Activated T-cell treated with anti-CD3 and anti-CD28 coated beads for 1 hour (primary cell): ENCODE measurements at places on chromosomes 16 and 17.

DNA sequence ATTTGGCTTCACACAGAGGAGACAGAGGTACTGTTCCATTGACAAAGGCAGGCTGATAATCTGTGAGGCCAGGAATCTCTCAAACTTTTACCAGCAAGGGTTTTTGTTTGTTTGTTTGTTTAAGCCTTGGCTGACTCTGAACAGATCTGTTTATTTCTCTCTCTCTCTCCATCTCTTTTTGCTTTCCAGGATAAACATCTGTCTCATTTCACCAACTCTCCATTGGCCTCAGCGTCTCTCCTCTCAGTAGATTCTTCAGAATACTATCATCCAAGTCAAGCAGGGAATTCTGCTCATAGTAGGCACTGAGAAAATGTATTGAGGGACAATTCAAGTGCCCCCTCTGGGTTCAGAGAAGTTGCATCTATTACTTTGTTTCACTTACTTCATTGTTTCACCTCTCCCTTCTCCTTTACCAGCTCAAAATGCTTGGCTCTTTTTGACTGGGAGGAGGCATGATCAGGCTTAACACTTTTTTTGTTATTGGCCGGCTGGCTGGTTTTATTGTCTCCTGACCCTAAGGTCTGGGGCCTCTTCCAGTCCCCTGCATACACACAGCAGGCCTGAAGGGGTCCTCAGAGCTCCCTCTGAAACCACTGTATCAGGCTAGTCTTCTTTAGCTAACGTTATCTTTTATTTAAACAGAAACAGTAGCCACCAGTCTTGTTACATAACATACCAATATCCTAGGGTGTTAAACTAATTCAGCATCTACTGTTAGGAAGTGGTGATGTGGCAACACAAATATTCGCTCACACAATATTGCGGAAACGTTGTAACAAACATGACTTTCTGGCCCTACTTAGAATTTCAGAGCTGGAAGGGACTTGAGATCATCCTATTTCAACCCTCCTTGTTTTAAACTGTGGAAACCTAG, 2.0 kb upstream of the YPEL2 start:
- DNase-seq, result no peak

DNA sequence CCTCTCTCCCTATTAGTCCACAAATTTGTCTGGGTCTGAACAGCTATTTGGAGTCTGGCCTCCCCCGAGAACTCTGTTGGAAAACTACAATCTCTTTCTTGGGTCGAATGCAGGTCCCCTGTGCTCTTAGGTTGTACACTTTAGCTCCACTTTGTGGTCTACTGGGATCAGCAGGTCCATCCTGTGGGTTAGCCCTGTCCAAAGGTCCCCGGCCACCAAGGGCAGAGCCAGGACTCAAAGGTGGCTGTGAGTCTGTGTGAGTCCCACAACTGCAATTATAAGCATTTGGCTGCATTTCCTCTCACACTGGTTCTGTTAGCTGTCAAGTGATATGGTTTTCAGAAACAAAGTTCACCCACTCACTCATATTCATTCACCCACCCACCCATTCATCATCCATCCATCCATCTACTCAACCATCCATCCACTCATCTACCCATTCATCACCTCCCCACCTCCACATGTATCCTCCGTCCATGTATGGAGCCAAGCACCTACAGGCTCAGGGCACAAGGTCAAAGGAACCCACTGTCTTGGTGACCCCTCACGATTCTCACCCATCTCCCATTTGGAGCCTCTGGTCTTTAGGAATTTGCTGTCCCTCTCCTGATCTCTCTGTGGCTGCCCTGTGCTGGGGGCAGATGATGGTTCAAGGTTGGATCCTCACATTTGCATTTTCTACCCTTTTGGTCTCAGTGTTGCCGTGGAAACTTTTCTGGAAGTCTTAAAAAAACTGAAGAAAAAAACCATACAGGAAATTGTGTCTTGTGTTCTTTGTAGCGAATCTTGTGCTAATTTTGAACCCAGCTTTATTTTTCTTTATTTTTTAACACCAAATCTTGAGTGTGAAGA, 45.8 kb downstream of the IRF8 start:
- no peak for DNase-seq

- no peak for DNase-seq
These were observed 22.5 kb upstream of the MYO15B start for GRCh38 chr17:75565066-75565465.

DNA sequence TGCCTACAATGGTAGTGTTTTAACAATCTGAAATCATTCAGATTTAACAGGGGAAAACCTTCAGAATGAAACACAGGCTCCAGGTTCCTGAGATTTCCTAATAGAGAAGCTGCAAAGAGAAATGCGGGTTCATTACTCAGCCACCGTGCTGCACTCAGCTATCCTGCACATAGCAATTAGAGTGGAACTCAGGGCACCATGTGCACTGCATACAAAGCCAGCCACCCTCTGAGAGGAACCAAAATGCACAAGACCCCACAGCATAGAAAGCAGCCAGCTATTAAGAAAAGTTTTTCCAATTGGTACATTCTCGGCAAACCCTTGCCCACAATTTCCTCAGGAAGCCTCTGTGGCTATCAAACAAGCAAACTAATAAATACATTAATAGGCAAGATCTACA, 37.4 kb downstream of the TOM1L2 start:
- no peak for DNase-seq

DNA sequence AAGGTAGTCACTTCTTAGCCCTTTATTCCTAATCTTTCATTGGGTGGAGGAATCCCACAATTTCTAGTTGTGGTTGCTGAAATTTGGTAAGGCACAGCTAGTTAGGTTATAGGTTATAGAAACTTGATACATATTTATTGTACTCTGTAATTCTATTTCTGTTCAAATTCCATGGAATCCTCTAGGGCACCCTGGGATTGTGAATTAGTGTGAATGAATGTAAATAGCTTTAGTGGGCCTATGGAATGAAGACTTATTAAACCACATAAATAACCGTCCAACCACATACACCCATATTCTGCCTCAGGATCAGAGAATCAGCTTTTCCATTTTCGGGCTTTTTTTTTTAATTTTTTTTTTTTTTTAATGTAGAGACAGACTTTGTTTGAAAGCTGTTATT, 9.2 kb downstream of the TANC2 start:
- no peak for DNase-seq

- no peak for DNase-seq
These were observed 58.8 kb downstream of the SF3B3 start for GRCh38 chr16:70582280-70582978.

- no peak for DNase-seq
These were observed 9.0 kb upstream of the NGFR start for GRCh38 chr17:49486012-49486641.

DNA sequence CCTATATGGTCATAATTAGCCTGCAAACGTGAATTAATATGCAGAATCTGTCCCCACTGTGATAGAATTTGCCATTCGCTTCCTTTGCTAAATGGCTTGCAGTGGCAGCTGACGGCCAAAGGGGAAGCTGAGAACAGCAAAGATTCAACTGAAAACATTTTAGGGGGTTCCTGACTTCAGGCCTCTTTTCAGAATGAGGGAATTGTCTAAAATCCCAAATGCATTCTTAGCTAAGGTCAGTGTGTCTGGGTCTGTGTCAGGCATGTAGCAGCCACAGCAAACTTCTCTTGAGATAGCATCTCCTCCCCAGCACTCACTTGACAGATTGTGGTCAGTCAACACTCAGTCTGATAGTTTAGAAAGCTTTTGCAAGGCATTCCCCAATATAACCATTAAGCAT, 701.1 kb downstream of the WWOX start:
- DNase-seq, result no peak

GRCh38 chr16:9366048-9366969, 274.9 kb downstream of the HAPSTR1 start:
- no peak for DNase-seq

GRCh38 chr16:75225092-75225491, 6.3 kb downstream of the CTRB1 start:
- DNase-seq, result no peak

- no peak for DNase-seq
These were observed 335.9 kb upstream of the TNRC6C start for GRCh38 chr17:77622647-77623046.

DNA sequence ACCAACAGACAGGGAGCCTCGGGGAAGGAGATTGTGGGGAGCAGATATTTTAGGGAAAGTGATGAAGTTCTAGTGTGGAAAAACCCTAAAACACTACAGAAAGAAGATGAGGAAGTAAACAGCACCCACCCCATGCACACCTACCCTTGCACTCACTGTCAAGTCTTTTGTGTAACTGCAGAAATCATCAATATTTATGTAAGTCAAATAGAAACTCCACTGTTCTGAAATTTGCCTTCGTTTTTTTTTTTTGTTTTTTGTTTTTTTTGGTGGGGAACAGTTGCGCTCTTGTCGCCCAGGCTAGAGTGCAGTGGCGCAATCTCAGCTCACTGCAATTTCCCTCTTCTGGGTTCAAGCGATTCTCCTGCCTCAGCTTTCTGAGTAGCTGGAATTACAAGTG, 273.4 kb downstream of the CPPED1 start:
- DNase-seq, result no peak

DNA sequence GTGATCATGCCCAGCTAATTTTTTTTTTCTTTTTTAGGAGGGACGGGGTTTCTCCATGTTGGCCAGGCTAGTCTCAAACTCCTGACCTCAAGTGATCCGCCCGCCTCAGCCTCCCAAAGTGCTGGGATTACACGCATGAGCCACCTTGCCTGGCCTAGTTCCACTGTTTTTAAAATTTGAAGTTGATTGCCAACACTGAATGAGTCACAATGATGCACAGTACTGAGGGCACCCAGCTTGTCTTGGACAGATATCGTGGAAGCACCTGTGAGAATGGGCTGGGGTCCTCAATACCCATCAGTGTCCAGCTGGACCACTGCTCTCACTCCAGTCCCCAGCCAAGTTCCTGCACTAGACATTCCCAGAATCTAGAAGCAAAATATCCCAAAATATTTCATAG, 2.5 kb downstream of the KNOP1 start:
- no peak for DNase-seq

GRCh38 chr17:41392278-41392677, 5.1 kb downstream of the KRT31 start:
- DNase-seq, result no peak

GRCh38 chr17:45108595-45109521, 23.5 kb downstream of the PLCD3 start:
- no peak for DNase-seq

- no peak for DNase-seq
These were observed 9.5 kb downstream of the AMFR start for GRCh38 chr16:56415875-56416274.

GRCh38 chr16:88999457-89000206, 22.6 kb upstream of the CBFA2T3 start:
- DNase-seq, result no peak

- DNase-seq, result no peak
These were observed 1194.3 kb upstream of the CDH8 start for GRCh38 chr16:63230421-63231040.

GRCh38 chr16:81615833-81616232, 163.3 kb upstream of the PLCG2 start:
- DNase-seq, result no peak

DNA sequence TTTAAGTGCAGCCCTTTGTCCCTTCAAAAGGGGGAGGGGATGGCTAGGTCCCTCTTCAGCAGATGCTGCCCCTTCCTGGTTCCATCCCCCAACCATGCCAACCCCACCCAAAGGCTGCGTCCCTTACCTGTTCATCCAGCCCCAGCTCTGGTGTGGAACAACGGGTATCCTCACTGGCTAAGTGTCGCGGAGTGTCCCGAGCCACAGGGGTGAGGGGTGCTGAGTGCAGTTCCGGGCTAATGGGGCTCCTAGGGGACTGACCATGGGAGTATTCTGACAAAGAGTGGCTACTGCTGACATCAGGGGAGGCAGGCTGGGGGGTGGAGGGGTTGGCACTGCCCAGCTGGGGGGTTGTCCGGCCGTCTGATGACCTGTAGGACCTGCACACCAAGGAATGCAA, 32.9 kb downstream of the STH start:
- DNase-seq, result no peak

DNA sequence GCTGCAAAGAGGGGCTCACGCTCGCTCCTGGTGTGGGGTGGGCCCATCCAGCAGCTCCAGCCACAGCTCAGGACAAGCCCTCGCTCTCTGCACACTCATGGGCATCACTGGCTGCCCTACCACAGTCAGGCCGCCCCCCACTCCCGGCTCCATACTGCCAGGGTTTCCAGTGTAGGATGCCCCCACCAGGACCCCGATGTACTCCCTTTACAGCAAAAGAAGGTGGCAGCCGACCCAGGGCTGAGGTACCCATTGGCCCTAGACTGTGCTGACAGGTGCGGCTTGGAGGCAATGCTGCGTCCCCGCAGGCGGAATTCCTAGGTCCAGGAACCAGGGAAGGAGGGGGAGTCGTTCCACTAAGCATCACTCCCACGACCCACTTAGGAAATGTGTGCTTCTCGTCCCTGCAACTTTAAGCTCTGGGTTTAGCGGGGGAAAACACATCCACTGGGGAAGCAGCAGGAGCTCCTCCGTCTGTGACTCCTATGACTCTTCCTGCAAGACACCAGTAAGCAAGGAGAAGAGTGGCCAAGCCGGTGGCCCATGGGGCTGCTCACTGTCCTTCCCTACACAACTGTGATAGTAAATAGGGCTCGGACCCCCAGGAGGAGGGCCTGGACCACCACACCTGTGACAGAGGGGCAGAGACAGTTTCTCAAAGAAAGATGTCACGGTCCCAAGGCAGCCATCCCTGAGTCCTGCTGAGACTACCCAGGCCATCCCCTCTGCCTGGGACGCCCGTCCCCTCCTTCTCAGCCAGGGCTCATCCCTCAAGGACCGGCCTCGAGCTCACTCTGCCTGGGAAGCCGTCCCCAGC, 13.1 kb downstream of the CORO7 start:
- no peak for DNase-seq

DNA sequence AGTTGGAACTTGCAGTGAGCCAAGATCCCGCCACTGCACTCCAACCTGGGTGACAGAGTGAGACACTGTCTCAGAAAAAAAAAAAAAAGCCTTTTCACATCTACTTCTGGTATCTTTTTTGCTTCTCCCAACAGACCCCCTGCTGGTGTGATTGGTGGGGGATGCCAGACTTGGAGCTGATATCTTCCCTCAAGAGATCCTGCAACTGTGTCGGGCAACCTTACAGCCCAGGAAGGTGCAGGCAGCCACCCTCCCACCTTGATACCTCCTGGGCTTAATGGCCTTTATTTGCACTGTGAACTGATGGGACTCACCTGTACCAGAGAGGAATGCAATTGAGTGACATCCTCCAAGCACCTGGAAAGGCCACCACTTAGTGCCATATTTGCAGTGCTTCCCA, 142.3 kb downstream of the RGS9 start:
- no peak for DNase-seq

DNA sequence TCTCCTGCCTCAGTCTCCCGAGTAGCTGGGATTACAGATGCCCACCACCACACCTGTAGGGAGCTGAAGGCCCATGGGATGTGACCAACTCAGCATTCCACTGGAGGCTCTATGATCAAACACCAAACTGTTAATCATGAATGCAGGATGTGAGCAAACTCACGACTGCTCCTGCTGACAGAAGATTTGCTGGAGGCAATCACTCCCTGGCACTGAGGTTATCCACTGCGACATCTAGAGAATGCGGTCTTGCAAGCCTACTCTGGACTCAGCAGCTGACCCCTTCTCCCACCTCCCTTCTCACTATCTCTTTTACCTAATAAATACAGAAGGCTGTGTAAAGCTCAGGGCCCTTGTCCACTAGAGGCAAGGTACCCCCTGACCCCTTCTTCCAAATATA, 4.9 kb downstream of the TEX14 start:
- DNase-seq, result no peak
